ENCODE measurements at places on chromosomes 7 and 10.

DNA sequence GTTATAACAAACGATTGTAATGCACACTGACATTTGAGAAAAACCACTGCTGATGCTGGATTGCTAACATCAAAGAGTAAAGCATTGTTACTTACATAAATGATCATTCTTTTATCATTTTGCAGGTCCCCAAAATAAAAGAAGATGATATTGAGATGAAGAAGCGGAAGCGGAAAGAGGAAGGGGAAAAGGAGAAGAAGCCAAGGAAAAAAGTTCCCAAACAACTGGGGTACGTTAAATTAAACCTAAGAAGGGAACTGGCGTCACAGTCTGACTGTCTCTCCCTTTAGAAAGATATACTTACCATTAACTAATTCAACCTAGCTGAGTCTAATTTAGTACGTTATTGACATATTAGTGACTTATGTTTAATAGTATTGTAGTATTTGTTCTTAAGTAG is 28.1 kb downstream of the UBN2 start:
- no peak for DNase-seq

DNA sequence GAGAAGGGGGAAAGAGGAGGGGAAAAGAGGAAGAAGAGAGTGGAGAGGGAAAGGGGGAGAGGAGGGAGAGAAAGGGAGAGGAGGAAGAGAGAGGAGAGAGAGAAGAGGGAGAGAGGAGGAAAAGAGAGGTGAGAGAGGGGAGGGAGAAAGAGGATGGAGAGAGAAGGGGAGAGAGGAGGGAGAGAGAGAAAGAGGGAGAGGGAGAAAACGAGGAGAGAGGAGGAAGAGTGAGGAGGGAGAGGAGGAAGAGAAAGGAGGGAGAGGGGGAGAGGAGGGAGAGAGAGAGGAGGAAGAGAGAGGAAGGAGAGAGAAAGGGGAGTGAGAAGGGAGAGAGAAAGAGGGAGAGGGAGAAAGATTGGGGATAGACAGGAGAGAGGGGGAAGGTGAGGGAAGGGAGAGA is 197.6 kb upstream of the FOXK1 start:
- no peak for DNase-seq

DNA sequence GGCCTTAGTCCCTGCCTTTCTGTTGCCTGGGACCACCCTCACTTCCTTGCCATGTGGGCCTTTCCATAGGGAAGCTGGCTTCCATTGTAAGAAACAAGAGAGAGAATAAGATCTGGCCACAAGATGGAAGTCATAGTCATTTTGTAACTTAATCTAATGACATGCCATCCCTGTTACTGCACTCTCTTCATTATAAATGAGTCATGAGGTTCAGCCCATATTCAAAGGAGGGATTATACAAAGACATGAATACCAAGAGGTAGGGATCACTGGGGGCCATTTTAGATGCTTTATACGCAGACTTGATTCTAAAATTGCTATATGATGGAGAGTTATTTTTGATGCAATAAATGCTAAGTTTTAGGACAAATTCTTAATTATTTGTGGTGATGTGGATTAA is 75.2 kb upstream of the CELF2 start:
- DNase-seq: no peak

- DNase-seq: no peak
These were observed 124.0 kb downstream of the HERPUD2 start for GRCh38 chr7:35570937-35571336.

GRCh38 chr10:95759233-95759826 is 3.4 kb downstream of the ENTPD1 start:
- DNase-seq: no peak

DNA sequence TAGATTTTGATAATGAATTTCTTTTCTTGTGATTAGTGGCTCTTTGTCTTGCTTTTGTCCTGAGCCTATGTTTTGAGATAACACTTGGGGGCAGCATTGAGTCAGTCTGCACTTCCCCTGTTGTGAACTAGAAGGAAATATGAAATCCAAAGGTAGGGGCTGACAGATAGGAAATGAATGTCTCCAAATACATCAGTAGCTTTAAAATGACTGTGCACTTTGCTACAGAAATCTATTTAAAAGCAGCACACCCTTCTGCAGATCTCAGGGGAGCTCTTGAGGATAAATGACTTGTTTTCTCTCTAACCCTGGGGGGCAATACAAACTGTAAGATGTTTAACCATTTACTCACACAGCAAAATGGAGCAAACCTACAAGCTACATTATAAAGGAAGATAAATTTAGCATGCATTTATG is 176.0 kb upstream of the MYO3A start:
- no peak for DNase-seq

- peak; percentile 7 for DNase-seq
These were observed 59.8 kb downstream of the TMEM178B start for GRCh38 chr7:141133646-141134045.

- DNase-seq: peak; percentile 9
These were observed 266.1 kb downstream of the TCF7L2 start for GRCh38 chr10:113216102-113216501.

GRCh38 chr10:101901340-101901739 is 57.7 kb upstream of the KCNIP2 start:
- DNase-seq: no peak

- no peak for DNase-seq
These were observed 26.4 kb upstream of the KNDC1 start for GRCh38 chr10:133133471-133134231.
